ENCODE measurements at places on chromosomes 6 and 20.

GRCh38 chr20:10074513-10074912 is 39.7 kb downstream of the ANKEF1 start:
- peaks cover 74% of the 10 kb centered on the region for H3K27me3 ChIP-seq
- H3K27ac ChIP-seq, result no peak overlapping the region
- DNase-seq, result no peak
- no peaks in the 10 kb centered on the region for H3K4me1 ChIP-seq
- no peaks in the 10 kb centered on the region for H3K36me3 ChIP-seq
- no peak overlapping the region for H3K4me3 ChIP-seq

DNA sequence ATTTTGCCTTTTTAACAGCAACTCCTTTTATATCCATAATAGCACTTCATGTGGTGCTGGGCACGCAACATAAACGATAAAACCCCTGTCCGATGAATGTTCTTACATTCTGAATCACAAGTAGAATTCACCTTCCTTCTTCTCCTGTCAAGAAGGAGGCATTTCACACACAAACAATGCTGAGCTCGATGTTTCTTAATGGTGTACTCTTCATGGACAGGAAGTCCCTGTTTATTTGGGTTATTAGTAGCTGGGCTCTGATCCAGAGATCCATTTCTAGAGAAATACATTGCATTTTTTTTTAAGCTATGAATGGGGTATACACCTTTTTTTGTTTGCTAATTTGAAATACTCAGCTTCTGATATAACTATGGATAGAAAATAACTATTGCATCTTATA is 82.4 kb downstream of the PPP1R3G start:
- no peaks in the 10 kb centered on the region for H3K4me1 ChIP-seq
- H3K27ac ChIP-seq, result peak overlapping the region; percentile 25
- no peak overlapping the region for H3K4me3 ChIP-seq
- DNase-seq, result no peak

- no peak overlapping the region for H3K4me3 ChIP-seq
- peaks cover 20% of the 10 kb centered on the region for H3K27me3 ChIP-seq
- H3K36me3 ChIP-seq, result peaks cover 2% of the 10 kb centered on the region
- no peak overlapping the region for H3K27ac ChIP-seq
- no peak for DNase-seq
- no peaks in the 10 kb centered on the region for H3K4me1 ChIP-seq
Measured at GRCh38 chr6:366389-367297, 24.9 kb upstream of the IRF4 start.

DNA sequence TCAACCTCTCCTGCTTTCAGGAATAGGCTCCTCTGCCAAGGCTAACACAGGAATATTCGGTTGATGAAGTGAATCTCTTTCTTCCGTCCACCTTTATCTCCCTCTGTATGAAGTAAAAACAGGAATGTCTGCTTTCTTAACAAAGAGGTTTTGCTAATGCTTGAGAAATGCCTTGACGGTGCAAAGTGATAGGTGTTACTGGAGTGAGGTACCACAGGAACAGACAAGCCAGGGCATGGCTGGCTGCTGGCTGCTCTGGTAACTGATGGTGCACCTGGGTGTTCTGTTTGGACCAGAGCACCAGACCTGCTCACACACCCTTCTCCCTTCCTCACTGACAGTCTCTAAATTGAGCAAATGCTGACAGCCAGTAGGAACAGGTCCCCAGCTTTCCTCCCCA is 174.0 kb upstream of the FBXL4 start:
- H3K27me3 ChIP-seq, result peaks cover 36% of the 10 kb centered on the region
- no peak overlapping the region for H3K4me3 ChIP-seq
- no peak for DNase-seq
- H3K36me3 ChIP-seq, result no peaks in the 10 kb centered on the region
- no peaks in the 10 kb centered on the region for H3K4me1 ChIP-seq
- H3K27ac ChIP-seq, result no peak overlapping the region

GRCh38 chr6:111411046-111411445 is 72.0 kb downstream of the REV3L start:
- H3K4me1 ChIP-seq, result peaks cover 6% of the 10 kb centered on the region
- no peaks in the 10 kb centered on the region for H3K27me3 ChIP-seq
- H3K27ac ChIP-seq, result no peak overlapping the region
- no peak overlapping the region for H3K4me3 ChIP-seq

GRCh38 chr6:10528158-10528981 is 7.2 kb downstream of the GCNT2 start:
- H3K4me3 ChIP-seq, result peak overlapping the region; percentile 85
- no peaks in the 10 kb centered on the region for H3K27me3 ChIP-seq
- peaks cover 32% of the 10 kb centered on the region for H3K4me1 ChIP-seq
- peaks cover 3% of the 10 kb centered on the region for H3K36me3 ChIP-seq

DNA sequence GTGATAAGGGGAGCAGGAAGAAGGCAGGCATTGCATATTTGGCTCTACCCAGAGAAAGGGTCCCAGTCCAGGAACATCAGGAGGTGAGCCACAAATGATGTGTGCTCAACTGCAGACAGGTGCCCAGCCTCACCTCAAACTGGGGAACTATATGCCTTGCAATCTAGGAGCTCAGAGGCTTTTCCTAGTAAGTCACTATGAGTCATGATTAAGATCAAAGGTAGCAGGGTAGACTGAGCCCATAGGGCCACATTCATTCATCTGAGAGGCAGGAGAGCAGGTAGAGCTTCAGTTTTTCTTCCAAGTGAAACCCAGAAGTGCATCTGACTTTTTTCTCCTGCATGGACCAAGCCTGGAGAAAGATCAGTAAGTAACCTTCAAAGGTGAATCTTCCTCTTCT is 31.3 kb downstream of the MARCKS start:
- no peaks in the 10 kb centered on the region for H3K36me3 ChIP-seq
- no peaks in the 10 kb centered on the region for H3K4me1 ChIP-seq
- no peak for DNase-seq
- no peak overlapping the region for H3K27ac ChIP-seq
- H3K4me3 ChIP-seq, result no peak overlapping the region
- peaks cover 10% of the 10 kb centered on the region for H3K27me3 ChIP-seq

DNA sequence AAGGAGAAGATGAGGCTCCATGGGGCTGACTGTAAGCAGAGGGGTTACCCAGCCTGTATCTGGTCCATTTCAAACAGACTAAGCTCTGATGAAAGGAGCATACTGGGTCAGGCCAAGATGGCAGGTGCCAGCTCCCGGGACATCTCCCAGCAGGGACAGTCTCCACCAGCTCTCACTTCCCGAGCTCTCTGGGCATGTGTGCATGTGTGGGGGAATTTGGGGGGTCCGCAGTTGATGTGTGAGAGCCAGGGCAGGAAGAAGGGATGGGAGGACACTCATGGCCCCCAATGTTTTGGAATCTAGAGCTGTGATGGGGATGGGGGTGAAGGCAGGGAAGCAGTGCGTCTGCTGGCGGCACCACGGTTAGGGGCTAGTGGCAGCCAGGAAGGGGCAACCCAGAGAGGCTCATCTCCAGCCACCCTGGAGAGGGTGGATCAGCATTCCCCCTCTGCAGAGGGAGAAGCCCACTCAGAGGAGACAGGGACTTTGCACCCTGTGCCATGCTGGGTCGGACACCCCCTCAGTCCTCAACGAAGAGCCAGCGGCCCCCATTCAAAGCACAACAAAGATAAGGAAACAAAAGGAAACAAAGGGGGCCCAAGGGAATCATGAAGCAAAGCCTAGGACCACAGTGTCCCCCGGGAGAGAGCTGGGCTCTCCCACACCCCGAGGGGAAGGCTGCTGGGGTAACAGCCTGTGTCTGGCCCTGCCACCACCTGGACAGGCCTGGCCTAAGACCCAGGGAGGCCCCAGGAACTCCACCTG is 52.4 kb downstream of the DSTN start:
- peaks cover 10% of the 10 kb centered on the region for H3K36me3 ChIP-seq
- no peak for DNase-seq
- H3K4me3 ChIP-seq, result no peak overlapping the region
- peak overlapping the region; percentile 29 for H3K27ac ChIP-seq
- H3K27me3 ChIP-seq, result no peaks in the 10 kb centered on the region
- peaks cover 5% of the 10 kb centered on the region for H3K4me1 ChIP-seq

- H3K27ac ChIP-seq, result no peak overlapping the region
- no peak overlapping the region for H3K4me3 ChIP-seq
- no peak for DNase-seq
Measured at GRCh38 chr6:125201961-125202729, 48.6 kb downstream of the TPD52L1 start.

DNA sequence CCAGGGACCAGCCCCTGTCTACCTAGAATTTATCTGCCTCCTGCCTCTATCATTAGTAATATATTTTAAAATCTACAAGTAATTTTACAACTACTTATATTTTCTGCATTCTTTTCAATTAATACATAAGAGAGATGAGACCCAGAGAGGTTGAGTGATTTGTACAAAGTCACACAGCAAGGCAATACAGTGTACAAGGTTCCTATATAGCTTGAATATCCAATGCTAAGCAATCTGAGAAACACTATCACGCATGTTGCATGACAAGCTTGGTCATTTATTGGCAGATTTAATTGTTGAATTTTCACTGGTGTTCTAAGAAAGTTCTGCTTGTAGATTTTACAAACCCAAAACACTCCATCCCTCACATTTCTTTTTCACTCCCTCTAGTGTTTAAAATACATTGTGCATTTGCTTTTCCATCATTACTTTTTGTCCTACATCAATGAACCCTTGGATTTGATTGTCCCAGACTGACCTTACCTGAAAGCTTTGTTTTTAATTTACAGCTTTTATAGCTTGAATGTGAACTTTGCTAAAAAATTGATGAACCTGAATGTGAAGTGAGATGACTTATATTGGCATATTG is 520.9 kb upstream of the CITED2 start:
- H3K27ac ChIP-seq, result no peak overlapping the region
- no peaks in the 10 kb centered on the region for H3K36me3 ChIP-seq
- H3K27me3 ChIP-seq, result peaks cover 22% of the 10 kb centered on the region
- H3K4me3 ChIP-seq, result no peak overlapping the region

GRCh38 chr6:52984247-52984646 is 10.8 kb downstream of the GSTA4 start:
- no peaks in the 10 kb centered on the region for H3K27me3 ChIP-seq
- H3K27ac ChIP-seq, result peak overlapping the region; percentile 33
- peaks cover 39% of the 10 kb centered on the region for H3K4me1 ChIP-seq
- peaks cover 10% of the 10 kb centered on the region for H3K36me3 ChIP-seq

DNA sequence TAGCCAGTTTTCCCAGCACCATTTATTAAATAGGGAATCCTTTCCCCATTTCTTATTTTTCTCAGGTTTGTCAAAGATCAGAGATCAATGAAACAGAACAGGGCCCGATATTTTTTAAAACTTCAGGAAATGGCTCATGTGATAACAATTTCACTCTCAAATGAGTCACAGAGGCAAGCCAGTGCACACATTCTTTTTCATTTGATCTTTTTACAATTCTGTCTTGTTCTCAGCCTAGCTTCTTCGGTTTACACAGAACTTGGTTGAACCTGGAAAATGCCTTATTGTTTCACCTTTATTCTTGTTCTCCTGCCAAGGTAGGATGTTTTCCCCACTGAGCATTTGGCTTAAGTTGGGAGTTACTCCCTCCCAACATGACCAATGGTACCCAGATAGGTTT is 258.9 kb downstream of the COL12A1 start:
- H3K4me1 ChIP-seq, result no peaks in the 10 kb centered on the region
- no peaks in the 10 kb centered on the region for H3K36me3 ChIP-seq
- no peak overlapping the region for H3K4me3 ChIP-seq
- no peak overlapping the region for H3K27ac ChIP-seq
- no peak for DNase-seq

DNA sequence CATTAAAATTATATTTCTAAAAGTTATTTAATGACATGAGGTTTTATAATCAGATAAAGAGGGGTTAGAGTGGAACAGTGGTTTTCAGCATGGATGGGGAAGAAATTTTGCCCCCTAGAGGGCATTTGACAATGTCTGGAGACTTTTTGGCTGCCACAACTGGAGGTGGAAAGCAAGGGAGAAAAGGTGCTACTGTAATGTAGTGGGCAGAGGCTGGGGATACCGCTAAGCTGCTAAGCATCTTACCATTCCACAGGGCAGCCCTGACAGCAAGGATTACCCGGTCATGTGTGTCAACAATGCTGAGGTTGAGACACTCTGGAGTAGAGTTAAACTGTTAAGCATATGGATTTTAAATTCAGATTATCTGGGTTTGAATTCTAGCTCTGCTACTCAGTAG is 52.9 kb upstream of the FABP7 start:
- H3K27me3 ChIP-seq, result no peaks in the 10 kb centered on the region
- no peak overlapping the region for H3K27ac ChIP-seq
- H3K4me3 ChIP-seq, result no peak overlapping the region
- H3K4me1 ChIP-seq, result no peaks in the 10 kb centered on the region

GRCh38 chr6:163501439-163501838 is 86.9 kb downstream of the QKI start:
- DNase-seq, result no peak
- peaks cover 31% of the 10 kb centered on the region for H3K4me1 ChIP-seq
- no peaks in the 10 kb centered on the region for H3K27me3 ChIP-seq
- H3K4me3 ChIP-seq, result no peak overlapping the region

- H3K36me3 ChIP-seq, result no peaks in the 10 kb centered on the region
- H3K27me3 ChIP-seq, result no peaks in the 10 kb centered on the region
- DNase-seq, result no peak
- H3K4me3 ChIP-seq, result no peak overlapping the region
- no peak overlapping the region for H3K27ac ChIP-seq
- H3K4me1 ChIP-seq, result no peaks in the 10 kb centered on the region
Measured at GRCh38 chr6:80523531-80523997, 417.1 kb downstream of the BCKDHB start.

DNA sequence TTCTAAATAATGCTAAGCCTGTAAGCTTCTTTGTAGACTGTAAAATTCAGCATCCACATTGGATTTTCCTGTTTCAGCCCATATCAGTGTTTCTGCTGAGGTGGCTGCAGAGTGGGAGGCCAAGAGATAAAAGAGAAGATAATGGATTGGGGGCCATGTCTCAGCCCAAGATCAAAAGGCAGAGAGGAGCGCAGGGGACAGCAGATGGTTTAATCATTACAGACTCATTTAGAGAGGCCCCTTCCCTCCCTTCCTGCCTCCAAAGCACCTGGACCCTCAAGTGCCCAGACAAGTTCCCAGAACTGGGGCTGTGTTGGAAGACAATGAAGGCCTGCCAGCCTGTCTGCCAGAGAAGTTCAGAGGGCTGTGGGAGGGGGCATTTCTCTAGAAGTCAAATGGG is 20.4 kb upstream of the CTNNBL1 start:
- H3K36me3 ChIP-seq, result no peaks in the 10 kb centered on the region
- no peak overlapping the region for H3K4me3 ChIP-seq
- no peak for DNase-seq
- no peak overlapping the region for H3K27ac ChIP-seq

GRCh38 chr20:61053889-61054288 is 198.2 kb upstream of the CDH4 start:
- H3K27me3 ChIP-seq, result no peaks in the 10 kb centered on the region
- DNase-seq, result no peak
- H3K36me3 ChIP-seq, result no peaks in the 10 kb centered on the region
- H3K27ac ChIP-seq, result no peak overlapping the region
- no peaks in the 10 kb centered on the region for H3K4me1 ChIP-seq

DNA sequence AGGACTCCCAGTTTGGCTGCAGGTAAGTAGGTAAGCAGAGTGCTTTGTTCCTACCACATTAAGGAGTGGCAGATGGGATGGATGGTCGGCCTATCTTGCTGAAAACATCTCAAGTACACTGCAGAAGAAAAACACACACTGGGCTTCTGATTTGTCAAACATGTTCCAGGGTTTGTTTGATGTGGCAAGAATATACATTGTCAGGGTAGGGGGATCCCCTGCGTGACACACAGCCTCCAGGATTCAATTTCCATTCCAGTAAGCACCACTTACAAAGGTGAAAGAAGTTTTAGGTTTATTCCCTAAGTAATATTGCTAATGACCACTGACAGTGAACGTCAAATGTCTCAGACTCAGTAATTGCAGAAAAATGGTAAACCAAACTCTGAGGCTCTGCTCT is 26.0 kb upstream of the KIF16B start:
- peaks cover 25% of the 10 kb centered on the region for H3K27me3 ChIP-seq
- H3K27ac ChIP-seq, result no peak overlapping the region
- no peak for DNase-seq
- no peaks in the 10 kb centered on the region for H3K4me1 ChIP-seq

Measured in central memory CD8-positive, alpha-beta T cell (primary cell).